ENCODE measurements at places on chromosomes 5 and 9.

- DNase-seq = no peak
These were observed 574.2 kb downstream of the RAB3C start for GRCh38 chr5:59157068-59157467.

- no peak for DNase-seq
These were observed 1.2 kb upstream of the AGPAT2 start for GRCh38 chr9:136688274-136689107.

DNA sequence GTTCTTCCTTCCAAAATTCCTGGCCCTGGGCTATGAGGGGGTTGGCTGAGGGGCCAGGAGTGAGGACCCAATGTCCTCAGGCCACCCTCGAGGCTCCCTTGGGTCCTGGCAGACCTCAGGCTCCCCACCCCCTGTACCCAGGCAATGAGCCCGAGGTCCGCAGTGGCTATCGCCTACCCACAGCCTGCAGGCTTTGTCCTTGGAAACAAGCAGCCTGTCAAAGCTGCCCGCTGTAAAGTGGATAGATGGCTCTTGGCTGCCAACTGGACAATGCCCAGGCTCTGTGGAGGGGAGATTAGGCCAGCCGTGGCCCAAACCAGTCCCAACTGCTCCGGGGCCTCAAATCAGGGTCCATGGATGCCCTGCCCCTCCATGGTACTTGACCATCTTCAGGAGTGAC, 2.2 kb upstream of the ADGRD2 start:
- no peak for DNase-seq

DNA sequence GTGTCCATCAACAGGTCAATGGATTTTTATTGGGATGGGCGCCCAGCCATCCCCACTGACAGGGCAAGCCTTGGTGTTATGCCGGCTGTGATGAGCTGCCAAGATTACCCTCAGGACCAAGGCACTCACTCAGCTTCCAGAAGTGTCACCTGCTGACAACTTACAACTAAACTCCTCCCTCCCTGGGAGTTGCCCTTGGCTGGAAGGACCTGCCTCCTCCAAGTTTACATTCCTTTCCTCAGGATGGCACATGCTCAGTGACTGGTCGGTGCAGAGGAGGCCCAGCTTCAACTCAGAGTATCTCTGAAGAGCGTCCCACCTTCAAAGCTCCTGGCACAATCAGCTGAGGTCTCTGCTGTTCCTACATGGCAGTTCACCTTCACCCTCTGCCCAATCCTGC, 52.5 kb upstream of the ZBTB43 start:
- DNase-seq = no peak

DNA sequence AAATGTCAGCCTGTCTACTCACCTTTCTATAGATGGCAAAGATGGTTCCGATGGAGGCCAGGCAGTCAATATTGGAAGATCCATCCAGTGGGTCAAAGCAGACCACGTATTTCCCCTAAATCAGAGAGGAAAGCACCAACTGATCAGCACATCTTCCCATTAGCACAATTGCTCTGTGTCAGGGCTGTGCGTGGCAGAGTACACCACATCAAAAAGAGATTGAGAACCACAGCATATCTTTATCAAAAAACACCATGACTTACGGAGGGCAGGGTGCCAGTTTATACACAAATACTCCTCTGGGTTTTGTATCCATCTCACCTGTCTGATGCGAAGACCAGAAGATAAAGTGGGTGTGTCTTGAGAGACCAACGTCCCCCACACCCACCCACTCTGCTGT, 9.1 kb downstream of the FBP2 start:
- DNase-seq = no peak

- DNase-seq = no peak
These were observed 1365.3 kb upstream of the WWC1 start for GRCh38 chr5:166926138-166926537.

- peak; percentile 86 for DNase-seq
These were observed 157.6 kb downstream of the CD180 start for GRCh38 chr5:67038817-67039603.

GRCh38 chr5:174556756-174557155, 167.6 kb upstream of the MSX2 start:
- DNase-seq = no peak

DNA sequence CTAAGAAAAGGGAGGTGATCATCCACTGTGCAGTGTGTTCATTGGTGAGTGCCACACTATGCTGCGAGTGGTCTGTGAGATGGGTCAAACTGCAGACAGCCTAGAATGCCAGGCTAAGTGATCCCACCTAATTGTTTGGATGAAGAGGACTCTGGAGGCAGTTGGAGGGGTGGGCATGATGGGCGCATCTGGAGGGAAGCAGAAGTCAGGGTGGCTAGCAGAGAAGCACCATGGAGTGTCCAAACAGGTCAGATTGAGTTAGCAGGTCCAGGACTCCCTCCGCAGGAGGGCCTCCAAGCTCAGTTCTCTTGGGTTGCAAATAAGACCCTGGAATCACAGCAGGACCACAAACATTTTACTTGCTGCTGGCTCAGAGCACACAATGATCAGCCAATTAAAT, 19.9 kb upstream of the ANGPTL2 start:
- no peak for DNase-seq

- peak; percentile 49 for DNase-seq
These were observed 190.7 kb upstream of the TAS2R1 start for GRCh38 chr5:9820691-9821449.

- DNase-seq = no peak
These were observed 25.9 kb upstream of the ADAMTSL1 start for GRCh38 chr9:18448101-18448500.

GRCh38 chr5:149628221-149628620, 46.9 kb downstream of the ARHGEF37 start:
- no peak for DNase-seq
